HS-5 (cell line): ENCODE measurements at places on chromosomes 5 and 9.

DNA sequence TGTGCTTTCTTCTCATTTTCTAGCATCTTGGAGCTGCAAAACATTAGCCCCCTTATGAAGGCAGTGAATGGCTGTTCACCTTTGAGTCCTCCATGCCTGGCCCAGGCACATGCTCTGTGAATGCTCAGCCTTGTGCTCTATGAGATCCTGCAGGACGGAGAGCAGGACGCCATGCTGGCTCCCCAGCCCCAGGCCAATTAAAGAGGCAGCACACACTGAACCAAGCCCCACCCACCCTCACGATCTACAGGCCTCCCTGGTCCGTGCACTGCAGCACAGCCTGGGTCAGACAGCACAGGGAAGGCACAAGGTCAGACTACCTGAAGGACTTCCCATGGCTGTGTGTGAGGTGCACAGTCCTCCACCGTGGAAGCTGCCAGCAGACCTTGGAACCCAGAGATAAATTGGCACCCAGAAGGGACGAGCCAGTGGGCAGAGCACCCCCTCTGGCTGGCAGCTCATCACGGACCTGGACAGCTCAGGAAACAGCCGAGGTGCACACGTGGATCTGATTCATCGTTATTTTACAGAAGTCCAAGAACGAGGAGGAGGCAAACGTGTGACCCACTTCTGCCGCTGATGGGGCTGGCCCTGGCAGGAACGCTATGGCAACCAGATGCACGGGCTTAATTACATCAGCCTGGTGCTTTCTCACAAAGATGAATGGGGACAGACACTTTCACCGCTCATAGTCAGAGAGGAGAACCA lies 59.5 kb downstream of the OLFM1 start:
- DNase-seq: no peak

GRCh38 chr5:58680503-58680902 lies 97.6 kb downstream of the RAB3C start:
- no peak for DNase-seq

- no peak for DNase-seq
Measured at GRCh38 chr9:94005272-94005901, 50.2 kb upstream of the BARX1 start.

DNA sequence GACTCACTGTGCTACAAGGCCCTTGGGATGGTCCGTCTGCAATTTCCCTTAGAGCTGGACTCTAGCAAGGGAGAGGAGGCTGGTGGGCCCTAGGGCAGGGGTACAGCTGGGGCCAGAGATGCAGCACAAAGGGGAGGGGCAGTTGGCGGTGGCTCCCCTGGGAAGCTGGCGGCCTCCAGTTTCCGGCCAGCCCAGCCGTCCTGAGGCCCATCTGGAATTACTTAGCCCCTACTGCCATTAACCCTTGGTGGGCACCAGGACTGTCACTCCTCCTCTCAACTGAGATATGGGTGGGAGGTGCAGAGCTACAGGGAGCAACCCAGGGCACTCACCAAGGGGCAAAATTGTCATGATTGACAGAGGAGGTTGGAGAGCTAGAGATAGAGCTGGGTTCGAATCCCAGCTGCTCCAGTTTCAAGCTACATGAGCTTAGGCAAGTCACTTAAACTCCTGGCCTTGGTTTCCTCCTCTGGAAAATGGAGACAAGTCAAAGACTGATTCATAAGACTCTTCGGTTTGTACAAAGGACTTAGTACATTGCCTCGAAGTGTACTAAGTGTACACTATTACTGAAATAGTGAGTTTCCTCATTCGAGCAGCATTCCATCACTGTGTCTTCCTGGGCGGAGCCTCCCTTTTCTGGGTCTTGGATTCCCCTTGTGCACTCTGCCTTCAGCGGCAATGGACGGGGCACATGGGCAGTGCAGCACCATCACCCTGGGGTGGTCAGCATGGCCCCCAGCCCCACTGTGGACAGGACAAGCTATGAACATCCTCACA lies 2.7 kb upstream of the PDGFRB start:
- DNase-seq: no peak

DNA sequence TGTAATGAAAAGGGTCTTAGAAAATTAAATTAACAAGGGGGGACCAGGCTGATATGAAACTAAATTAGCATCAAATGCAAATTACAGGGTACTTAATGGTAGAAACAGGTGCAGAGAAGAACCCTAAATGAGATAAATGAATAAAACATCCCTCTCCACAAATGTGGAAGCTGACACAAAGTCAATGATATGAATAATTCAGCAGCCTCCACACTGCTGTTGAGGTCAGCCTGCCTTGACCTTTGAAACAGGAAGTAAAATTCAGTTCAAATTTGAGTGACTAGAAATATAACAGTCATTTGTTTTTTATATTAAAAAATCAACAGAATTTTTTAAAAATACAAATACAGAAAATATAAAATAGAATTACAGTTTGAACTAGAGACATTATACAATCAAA lies 40.0 kb downstream of the EBF1 start:
- DNase-seq: no peak

DNA sequence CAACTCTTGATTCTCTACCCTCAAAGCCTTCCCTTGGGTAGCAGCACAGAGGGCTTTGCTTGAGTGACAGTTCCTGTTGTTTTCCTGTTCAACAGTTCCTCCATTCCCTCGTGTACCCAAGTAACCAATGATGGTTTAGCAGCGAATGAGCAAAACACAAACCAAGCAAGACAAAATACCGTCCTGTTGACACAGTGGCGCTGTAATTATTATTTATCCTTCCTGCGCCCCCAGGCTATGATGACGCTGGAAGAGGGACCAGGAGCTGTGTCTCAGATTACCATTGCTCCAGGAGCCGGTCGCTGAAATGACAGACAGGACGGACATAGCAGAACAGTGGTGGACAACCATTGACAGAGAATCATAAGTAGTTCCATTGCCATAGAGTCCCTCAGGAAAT lies 154.8 kb downstream of the GADD45G start:
- DNase-seq: no peak

DNA sequence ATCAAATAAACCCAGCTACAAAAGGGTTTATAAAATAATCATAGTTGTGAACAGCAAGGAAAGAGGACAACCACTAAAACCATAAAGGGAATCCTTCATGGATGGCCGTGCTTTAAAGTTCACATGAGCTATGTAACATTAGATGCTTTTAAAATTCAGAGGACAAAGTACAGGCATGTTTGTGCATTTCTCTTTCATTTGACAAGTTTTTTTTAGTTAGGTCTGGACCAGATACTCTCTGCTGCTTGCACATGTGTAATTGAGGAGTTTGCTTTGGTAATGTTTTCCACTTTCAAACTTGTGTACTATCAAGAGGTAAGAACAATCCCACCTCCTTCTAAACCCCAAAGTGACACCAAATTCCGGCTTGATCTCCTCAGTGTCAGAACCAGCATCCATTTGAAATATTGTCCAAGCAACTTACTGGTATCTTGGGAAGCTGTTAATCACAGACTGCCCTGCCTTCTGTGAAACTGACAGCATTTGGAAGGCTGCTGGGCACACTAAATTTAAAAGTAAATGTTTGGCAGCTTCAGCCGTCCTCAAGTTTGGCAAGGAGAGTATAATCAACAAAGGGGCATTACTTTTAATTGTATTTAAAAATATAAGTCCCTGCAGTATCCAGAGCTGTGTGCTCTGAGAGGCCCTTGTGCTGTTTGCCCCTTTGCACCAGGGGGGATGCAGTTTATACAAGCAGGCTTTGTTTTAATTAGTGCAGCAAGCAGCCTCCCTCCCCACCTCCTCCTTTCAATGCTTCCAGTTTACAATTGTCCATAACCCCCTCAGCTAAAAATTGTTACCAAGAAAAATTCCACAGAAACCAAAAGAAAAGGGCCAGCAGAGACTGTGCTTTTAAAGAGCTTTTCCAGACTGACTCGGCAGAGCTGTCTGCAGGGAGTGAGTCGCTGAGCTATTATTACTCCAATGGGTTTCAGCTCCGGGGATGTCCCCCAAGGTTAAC lies 328.3 kb upstream of the MPDZ start:
- no peak for DNase-seq

DNA sequence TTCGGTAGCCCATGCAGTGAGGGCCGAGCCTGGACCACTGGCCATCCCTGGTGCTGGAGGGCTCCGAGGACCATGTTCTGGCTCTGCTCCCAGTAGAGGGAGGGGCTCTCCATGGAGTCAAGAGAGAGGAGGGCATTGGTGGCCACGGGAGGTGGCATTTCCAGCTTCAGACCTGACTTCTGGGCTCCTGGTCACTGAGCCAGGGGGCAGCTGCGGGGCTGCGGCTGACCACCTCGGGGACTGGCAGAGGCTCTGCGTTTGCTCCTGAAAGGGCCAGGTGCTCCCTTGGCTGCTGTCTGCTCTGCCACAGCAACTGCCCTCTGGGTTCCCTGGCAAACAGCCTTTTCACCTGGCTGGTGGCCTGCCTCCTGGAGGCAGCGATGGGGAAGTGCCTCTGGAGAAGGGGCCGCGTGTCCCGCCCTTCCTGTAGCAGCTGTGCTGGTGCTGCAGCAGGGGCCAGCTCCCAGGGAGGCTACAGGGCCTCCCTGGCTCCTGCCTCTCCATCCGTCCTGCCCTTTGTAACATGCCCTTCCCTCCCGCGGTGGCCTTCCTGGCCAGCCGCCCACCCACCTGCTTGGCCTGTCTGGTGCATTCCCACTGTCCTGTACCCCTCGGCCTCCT lies 144.6 kb downstream of the CACNA1B start:
- no peak for DNase-seq

- DNase-seq: no peak
Measured at GRCh38 chr5:145483212-145483611, 351.9 kb downstream of the PRELID2 start.

DNA sequence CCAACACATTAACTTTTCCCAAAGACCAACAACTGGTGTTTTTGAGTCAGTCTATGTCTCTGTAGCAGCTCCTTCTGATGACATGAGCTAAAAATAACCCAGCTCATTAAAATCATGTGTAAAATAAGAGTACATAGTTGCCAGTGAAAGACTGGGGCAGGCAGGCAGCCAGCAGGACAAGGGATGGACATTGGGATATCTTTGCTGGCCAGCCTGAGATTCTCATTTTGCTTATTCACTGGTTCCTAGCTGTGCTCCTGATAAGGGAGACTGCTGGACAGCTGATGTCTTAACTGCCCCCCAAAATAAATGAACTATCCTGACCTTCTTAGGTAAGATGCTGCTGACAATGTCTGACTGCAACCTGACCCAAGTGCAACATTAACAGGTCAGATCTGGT lies 33.9 kb downstream of the EPB41L4B start:
- no peak for DNase-seq

GRCh38 chr5:131994090-131994489 lies 17.4 kb downstream of the ACSL6 start:
- no peak for DNase-seq

DNA sequence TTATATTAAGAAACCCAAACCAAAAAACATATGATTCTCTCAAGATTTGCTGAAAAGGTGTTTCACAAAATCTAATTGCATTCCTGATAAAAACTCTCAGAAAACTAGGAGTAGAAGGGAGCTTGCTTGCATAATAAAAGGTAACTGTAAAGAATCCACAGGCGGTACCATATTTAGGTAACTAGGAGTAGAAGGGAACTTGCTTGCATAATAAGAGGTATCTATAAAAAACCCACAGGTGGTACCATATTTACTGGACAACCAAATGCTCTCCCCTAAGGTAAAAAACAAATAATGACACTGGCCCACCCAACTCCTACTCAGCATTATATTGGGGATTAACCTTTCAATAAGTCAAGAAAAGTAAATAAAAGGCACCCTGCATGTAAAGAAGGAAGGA lies 57.5 kb upstream of the FCN1 start:
- DNase-seq: no peak

DNA sequence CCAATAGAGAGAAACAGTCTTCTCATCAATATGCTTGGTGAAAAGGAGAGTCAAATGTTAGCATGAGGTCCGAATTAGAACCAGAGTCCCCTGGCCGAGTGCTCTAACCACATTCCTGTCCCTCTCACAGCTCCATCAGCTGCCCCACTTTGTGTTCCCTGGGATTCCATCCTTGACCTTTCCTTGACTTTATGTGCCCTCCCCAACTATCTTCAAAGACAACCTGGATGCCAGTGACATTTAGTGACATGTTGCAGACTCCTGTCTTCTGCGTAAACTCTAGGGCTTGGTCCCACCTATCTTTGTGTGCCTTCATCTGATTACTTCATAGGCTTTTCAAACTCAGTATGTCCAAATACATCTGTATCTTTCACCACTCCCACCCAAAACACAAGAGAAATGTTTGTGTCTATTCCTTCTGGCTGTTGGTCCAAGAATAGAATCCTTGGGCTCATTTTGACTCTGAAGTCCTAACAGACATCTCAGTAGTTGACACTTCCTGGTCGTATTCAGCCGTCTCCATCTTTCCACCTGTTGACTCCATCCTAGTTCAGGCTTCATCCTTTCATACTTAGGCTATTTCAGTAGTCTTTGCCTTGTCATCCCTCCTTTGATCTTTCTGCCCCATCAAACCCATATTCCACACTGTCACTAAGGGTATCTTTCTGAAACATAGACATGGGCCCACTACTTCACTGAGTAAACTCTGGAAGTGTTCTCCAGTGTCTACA lies 101.4 kb upstream of the CD180 start:
- no peak for DNase-seq

- DNase-seq: no peak
Measured at GRCh38 chr9:123789554-123790292, 140.2 kb downstream of the DENND1A start.

- no peak for DNase-seq
Measured at GRCh38 chr5:138336952-138337684, 948 bp upstream of the FAM53C start.

DNA sequence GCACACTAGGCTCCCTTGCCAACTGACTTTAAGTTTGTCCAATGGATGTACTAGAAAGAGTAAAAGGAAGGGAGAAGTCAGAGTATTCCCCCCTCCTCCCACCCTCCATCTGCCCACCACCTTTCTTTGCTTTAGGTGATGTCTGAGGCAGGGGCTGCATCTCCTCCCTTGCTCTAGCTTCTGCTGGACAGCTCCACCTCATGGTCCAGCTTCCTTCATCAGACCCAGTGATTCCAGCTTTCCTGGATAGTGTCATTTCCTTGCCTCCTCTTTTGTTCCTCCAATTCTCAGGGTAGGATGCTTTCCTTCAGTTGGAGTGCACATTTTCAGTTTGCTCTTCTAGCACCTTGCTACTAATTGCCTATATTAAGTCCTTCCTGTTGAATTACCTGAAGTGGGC lies 67.4 kb downstream of the RAD23B start:
- DNase-seq: no peak
